GM23338 (cell line): ENCODE measurements at places on chromosomes 3 and 15.

DNA sequence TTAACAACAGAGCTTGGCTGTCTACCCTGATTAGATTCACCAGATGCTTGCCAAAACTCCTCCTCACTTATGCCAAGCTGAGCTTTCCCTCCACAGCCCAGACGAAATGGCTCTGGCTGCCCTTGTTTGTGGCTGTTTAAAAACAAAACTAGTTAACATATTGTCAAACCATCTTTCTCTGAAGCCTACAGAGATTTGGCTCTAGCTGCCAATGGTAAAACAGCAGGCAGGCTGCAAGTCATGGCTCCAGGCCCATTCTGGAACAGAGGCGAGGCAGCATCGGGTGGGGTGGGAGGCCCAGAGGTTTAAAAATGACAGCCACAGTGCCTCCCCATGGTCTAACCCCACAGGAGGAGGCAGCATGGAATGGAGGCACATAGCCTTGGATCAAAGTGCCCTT is 75.9 kb downstream of the SCN5A start:
- no peak for DNase-seq

GRCh38 chr3:42063888-42064287 is 27.3 kb upstream of the TRAK1 start:
- DNase-seq: no peak

- no peak for DNase-seq
These were observed 43.3 kb downstream of the RBMS3 start for GRCh38 chr3:29324180-29324651.

DNA sequence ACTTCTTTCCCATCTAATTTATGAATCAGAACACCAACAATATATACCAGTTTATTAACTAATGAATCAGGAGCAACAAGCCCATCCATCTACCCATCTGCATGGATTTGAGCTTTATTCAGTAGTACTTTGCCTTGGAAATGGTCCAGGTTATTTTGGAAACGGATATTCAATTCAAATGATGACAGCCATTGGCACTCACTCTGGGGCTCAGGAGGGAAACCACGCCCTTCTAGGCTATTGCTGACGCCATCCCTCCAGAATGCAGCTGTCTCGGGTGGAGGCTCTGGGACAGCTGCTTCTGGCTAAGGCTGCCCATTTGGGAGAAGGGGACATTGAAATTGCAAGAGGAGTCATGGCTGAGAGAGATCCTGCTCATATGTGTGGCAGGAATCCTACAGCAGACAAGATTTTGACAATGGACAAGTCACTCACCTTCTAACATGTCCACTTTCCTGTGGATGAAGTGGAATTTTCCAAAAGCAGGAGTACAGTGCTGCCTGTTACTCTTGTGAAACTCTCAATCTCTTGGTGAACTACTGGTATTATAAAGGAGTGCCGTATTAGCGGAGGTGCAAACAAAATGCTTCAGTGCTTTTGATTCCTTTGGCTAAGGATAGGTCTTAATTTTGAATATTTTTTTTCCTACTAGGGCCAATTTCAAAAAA is 29.3 kb upstream of the TRAK1 start:
- peak; percentile 74 for DNase-seq

DNA sequence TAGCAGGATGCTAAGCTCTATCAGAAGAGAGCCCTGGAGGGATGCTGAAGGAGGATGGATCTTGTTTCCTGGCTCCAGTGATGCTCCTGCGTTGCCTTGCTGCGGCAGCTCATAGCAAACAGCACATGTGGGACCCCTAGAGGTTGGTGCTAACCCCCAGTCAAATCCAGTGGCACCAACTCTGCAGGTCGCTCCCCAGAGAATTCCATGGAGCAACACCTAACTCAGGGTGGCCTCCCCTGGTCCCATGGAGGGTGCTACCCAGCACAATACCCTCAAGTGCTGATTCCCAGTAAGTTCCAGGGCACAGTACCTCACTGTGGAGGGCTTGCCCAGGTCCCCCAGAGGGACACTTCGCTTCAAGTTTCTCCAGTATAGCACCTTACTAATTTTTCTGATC is 231.2 kb downstream of the NEK10 start:
- peak; percentile 27 for DNase-seq

DNA sequence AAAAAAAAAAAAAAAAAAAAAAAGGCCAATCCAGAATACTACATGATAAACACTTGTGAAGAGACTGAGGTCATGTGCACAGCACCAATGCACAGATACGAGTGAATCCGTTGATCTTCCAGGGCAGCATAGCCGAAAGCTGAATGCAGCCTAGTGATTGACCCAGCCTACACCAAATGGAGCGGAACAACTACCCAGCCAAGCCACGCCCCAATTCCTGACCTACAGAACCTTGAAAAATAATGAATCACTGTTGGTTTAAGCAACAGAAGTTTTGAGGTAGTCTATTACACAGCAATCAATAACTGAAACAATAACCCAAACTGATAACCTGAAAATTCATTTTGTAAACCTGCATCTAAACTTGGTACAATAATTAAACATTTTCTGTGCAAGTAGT is 361.0 kb downstream of the FHIT start:
- DNase-seq: no peak

- peak; percentile 60 for DNase-seq
These were observed 30.3 kb upstream of the TUBGCP5 start for GRCh38 chr15:23069496-23070166.

GRCh38 chr3:43159131-43159875 is 53.4 kb upstream of the POMGNT2 start:
- no peak for DNase-seq

DNA sequence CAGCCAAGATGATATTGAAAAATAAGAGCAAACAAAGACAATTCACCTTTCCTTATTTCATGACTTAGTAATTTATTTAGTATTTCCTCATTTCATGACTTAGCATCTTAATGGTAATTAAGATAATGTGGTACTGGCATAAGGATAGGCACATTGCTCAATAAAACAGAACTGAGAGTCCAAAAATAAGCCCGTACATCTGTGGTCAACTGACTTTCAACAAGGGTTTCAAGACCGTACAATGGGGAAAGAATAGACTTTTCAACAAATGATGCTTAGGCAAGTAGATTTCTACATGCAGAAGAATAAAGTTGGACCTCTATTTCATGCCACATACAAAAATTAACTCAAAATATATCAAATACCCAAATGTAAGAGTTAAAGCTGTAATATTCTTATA is 603 bp upstream of the PYDC2 start:
- no peak for DNase-seq

- DNase-seq: no peak
These were observed 49.8 kb downstream of the RSRC1 start for GRCh38 chr3:158159714-158160113.

DNA sequence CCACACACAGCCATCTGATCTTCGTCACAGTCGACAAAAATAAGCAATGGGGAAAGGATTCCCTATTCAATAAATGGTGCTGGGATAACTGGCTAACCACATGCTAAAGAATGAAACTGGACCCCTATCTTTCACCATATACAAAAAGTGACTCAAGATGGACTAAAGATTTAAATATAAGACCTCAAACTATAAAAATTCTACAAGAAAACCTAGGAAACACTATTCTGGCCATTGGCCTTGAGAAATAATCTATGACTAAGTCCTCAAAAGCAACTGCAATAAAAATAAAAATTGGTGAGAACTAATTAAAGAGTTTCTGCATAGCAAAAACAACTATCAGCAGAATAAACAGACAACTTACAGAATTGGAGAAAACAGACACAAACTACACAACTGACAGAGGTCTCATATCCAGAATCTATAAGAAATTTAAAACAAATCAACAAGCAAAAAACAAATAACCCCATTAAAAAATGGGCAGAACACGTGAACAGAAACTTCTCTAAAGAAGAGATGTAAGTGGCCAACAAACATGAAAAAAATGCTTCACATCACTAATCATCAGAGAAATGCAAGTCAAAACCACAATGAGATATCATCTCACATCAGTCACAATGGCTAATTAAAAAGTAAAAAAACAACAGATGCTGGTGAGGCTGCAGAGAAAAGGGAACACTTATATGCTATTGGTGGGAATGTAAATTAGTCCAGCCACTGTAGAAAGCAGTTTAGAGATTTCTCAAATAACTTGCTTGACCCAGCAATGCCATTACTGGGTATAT is 104.0 kb downstream of the NR1I2 start:
- no peak for DNase-seq

- DNase-seq: peak; percentile 27
These were observed 630.1 kb upstream of the KCNMB2 start for GRCh38 chr3:177906126-177906511.

DNA sequence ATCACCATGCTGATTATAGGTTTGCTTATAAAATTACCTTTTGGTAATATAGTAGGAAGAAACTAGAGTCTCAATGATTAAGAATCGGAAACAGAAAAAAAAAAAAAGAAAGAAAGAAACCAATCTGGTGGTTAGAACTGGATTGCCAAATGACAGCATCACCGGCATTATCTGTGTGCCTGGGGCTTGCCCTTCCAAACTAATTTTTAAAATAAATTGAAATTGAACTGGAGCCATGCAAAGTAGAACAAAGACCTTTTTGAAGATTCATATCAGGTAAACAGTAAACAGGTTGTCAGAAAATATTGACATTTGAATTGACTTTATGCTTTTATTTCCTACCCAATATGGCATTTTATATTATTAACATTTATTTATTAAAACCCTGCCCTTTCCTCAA is 11.2 kb upstream of the CPB1 start:
- DNase-seq: no peak

DNA sequence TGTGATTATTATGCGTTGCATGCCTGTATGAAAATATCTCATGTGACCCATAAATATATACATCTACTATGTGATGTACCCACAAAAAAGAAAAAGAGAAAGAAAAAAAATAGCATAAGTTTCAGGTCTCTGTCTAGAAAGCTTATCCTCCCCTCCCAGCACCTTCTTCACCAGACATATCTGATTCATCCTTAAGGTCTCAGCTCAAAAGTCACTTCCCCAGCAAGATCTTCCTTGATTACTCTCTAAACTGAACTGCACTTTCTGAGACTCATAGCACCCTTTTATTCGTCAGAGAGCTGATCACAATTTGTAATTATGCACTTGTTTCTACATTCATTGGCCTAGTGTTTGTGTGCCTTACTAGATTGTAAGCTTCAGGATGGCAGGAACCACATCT is 11.1 kb upstream of the PTPN9 start:
- no peak for DNase-seq

DNA sequence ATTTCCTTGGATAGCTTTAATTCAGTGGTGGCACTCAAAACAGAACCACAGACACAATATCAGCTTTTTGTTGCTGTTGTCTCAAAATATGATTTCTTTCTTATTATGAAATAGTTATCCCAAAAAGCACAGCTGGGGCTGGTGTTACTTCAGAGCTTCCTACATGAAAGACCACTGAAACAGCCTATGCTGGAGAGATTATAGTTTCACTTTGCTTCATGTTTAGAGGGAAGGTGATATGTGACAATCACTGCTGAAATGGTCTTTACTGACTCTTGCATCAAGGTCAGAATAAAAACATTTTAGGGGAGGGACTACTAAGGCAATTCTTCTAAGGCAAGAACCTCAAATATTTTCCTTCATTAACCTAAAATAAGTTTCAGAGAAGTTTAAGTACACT is 190.7 kb downstream of the TNIK start:
- DNase-seq: no peak

DNA sequence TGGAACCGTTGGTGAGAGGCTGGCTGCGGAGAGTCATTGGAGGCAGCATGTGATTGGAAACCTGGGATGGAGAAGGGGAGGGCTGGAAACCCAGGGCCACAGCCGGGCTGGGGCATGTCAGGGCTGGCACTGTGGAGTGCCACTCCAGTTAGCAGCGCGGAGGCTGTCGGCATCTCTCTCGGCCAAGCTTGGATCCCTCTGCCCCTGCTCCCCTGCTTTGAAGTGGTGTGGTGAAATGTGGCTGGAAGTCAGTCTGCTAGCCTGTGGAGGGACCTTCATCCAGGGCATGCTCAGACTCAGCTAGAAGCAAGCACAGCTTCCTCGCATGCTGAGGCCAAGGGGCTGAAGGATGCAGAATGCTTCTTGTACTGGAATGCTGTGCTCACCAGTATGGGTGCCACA is 13.5 kb downstream of the SLCO3A1 start:
- no peak for DNase-seq

DNA sequence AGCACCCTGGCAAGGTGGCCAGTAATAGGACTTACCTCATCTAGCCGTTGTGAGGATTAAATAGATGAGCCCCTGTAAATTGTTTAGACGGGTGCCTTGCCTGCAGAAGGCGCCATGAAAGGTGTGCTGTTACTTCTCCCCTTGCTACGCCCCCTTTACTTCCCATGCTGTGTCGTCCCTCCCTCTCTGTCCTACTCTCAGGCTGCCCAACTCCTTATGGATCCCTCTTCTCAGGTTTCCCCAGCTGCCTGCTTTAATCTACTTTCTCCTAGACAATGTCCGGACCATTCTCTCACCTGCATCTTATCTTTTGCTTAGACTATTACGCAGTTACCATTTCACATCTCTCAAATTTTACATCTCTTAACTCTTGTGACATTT is 1.7 kb upstream of the FBXW12 start:
- DNase-seq: peak; percentile 41

DNA sequence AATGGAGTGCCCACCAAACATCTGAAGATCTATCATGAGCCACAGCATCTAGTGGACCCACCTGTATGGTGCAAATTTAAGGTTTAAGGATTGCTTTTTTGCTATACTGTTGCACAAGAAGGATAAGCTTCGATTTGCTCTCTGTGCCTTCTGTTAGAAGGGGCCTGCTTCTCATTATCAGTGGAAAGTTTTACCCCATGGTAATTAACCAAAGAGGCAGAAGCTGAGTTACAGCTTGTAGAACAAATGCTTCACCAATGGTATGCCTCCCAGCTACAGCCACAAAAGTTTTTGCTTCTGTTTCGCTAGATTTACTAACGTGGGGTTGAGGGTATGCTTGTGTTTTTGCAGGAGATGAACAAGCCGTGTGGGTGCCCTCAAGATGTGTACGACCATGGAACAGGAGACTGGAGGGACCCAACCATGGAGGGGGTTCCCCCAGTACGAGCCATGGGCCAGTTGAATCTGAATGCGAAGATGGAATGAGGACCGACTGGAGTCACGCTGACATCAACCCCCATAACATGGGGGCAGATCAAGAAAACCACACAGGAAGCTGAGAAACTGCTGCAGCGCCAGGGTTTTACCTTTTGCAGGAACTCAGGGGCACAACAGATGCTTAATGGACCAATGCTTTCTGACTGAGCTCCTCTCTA is 43.5 kb downstream of the ACAD9 start:
- DNase-seq: no peak
